ENCODE measurements at places on chromosomes 2 and 18.

- DNase-seq = no peak
These were observed 231.9 kb downstream of the DYSF start for GRCh38 chr2:71685073-71685848.

GRCh38 chr18:10304853-10305252 lies 149.6 kb upstream of the APCDD1 start:
- no peak for DNase-seq

DNA sequence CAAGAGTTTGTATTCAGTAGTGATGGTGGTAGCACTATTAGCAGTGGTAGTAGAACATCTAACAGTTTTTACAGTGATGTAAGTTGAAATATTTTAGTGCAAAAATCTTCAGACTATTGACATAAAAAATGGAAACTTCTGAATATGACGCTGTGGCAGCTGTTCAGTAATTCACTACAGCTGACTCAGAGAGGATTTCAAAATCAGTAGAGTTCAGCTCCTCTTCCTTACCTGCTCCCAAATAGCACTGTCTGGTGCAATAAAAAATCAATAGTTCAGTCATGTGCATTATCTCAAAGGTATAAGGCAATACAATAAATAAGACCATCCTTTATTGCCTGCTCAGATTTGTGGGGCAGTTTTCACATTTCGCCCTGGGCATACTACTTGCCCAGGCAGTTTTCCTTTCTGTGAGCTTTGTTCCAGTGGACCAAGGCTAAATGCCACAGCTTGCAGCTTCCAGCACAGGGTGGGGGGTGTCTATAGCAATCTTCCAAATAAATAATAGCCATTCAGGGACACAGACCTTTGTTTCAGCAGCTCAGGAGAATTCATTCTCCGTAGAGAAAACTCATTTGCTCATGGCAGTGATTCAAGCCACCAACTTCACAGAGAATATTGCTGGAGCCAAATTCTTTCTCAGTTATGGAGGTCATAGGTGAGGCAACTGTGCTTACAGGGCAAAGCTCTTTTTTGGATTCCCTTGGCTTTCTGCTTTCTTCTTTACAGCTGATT lies 33.9 kb upstream of the GORASP2 start:
- no peak for DNase-seq

- no peak for DNase-seq
These were observed 14.8 kb upstream of the ZAP70 start for GRCh38 chr2:97698530-97698929.

- DNase-seq = no peak
These were observed 58.9 kb upstream of the BZW1 start for GRCh38 chr2:200752835-200753234.

GRCh38 chr18:39424261-39424660 lies 1858.7 kb upstream of the CELF4 start:
- no peak for DNase-seq

DNA sequence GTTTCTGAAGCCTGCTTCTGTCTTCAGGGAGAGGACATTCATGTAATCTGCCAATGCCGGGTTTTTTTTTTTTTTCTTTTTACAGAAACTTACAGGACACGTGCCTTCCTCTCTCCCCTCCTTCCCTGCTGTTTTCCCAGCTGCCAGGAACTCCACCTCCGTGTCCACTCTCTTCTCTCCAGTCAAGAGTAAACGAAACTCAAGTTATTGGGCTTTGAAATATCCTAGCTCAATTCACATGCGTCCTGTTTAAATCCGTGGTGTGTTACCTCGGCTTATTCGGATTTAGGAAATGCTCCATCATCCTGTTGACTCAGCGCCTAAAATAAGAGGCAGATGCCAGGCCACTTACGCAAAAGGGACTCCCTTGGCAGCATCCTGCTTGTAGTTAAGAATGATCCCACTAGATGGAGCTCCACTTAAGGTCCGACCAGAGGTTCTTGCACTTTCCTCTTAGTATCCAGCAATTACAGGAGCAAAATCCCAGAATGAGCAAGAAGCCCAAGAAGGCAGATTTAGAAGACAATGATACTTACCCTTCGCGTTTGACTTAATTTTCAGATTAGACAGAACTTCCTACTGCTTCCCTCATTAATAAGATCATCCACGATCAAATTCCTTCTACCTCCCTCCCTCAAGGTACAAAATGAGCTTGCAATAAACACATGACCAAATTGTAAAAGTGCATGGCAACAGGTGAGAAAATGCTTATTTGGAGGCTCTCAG lies 97.2 kb upstream of the ZCCHC2 start:
- no peak for DNase-seq

- DNase-seq = no peak
These were observed 217.5 kb downstream of the GPD2 start for GRCh38 chr2:156653675-156654074.

DNA sequence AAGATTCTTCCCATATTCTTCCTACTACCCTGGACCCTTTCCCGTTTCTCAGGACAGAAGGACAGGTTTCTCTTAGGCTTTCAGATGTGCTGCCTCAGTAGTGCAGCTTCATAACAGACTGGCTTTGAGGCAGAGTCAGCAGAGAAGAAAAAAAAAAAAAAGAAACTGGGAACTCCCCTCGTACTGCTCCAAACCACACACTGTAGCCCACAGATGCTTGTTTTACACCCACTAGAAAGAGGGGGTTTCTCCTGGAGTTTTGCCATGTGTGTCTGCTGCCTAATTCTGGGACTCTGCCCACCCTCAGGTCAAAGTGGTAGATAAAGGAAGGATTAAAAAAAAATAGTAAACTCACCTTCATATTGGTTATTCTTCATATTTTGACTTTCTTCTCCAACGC lies 95.9 kb downstream of the NCOA1 start:
- peak; percentile 15 for DNase-seq

DNA sequence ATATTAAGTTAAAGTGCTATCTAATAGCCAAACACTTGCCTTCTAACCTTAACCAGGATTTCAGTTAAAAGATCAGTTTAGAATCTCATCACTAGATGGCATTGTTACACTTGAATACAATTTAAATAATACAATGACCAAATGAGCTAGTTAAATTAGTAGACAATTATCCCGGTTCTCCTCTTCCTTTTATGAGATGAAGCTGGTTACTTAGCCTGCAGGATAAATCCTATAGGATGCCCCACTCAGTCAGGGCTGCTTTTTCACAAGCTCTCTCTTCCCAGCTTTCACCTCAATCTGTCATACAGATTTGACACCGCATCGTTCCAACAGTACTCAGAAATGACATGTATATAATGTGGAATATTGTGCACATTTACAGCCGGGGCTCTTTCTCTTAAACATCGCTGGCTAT lies 678.8 kb downstream of the KCNJ3 start:
- no peak for DNase-seq

GRCh38 chr2:231887756-231888155 lies 38.4 kb downstream of the NPPC start:
- DNase-seq = no peak

DNA sequence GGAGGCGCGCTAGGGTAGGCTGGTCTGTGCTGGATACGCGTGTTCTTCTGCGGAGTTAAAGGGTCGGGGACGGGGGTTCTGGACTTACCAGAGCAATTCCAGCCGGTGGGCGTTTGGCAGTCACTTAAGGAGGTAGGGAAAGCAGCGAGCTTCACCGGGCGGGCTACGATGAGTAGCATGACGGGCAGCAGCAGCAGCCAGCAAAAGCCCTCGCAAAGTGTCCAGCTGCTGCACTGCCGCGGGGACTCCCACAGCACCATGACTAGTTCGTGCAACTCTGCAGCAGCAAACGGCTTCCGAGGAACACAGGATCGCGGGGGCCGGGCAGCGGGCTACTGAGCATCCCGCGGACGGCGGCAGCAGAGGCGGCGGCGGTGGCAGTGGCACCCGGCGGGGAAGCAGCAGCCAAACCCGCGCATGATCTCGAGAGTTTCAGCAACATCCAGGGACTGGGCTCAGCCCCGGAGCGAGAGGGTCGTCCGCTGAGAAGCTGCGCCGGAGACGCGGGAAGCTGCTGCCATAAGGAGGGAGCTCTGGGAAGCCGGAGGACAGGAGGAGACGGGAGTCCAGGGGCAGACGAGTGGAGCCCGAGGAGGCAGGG lies 368 bp downstream of the TMEFF2 start:
- DNase-seq = no peak

GRCh38 chr2:148607566-148607965 lies 37.0 kb upstream of the EPC2 start:
- DNase-seq = no peak

- DNase-seq = no peak
These were observed 198.6 kb downstream of the FAM210A start for GRCh38 chr18:13527730-13528129.

- no peak for DNase-seq
These were observed 140.3 kb upstream of the FOSL2 start for GRCh38 chr2:28252311-28252710.

- DNase-seq = no peak
These were observed 36.6 kb downstream of the ODC1 start for GRCh38 chr2:10411557-10411956.

DNA sequence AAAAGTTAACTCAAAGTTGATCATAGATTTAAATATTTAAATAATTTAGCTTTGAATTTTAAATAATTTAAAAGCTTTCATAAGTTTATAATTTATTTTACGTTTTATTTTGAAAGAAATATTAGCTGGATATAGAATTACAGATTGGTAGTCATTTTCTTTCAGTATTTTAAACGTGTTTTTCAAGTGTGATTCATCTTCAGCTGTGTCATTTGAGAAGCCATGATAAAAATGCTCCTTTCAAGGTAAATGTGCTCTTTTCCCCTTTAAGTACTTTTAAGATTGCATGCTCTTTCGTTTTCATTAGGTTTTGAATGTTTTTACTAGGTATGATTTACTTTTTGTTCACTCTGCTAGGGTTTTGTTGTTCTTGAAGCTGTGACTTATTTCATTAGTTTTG lies 116.8 kb upstream of the FIGN start:
- DNase-seq = no peak

GRCh38 chr2:137208431-137208891 lies 443.1 kb downstream of the THSD7B start:
- no peak for DNase-seq

DNA sequence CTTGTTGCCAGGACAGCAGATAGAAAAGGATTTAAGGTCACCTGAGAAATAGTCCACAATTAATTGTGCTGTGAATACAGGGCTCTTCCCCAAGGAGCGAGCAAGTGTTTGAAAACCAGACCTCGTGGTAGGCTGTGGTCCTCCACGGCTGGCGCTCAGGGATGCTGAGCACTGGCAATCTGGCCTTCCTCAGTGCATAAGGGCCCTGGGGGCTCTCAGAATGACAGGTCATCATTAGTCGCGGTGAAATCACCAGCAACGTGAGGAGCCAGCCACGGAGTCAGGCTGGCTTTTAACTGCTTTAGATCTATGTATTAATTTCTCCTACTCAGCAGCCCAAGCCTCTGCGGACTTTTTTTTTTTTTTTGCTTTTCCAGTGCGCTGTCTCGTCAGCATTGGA lies 148.5 kb downstream of the FHOD3 start:
- no peak for DNase-seq

GRCh38 chr18:22962004-22962403 lies 28.9 kb downstream of the RBBP8 start:
- DNase-seq = no peak

DNA sequence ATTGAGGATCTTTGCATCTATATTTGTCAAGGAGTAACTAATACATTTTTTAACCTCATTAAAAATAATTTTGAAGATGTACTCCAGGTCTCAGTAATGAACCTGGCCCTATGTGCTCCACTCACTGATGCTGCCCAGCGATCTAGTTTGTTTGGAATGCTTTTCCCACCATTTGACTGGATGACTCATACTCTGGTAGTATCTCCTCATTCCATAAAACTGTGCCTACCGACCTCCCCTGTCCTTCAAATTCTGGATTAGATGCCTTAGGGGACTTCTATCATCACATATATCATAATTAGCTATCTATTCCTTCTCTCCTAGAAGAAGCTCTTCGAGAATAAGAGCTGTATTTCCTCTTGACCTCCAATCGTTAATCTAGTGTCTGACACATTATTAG lies 83.8 kb downstream of the FAM117B start:
- no peak for DNase-seq

DNA sequence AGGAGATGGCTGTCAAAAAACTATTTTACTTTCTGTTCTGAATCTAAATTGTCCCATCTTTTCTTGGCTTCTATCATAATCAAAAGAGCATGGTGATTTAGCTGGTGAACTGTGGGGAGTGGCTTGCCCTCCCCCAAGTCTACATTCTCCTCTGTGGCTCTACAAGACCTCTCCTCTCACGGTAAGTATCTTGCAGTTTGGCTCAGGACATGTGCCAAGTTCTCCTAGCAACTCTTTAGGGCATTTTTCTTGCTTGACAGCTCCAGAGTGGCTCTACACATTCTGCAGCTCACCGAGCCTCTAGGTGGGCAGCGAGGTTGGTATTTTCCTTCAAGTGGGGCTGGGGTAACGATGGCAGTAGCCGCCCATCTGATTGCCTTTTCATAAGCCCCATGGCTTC lies 29.1 kb downstream of the SLC4A5 start:
- DNase-seq = no peak

GRCh38 chr2:186968277-186968676 lies 119.3 kb upstream of the ZSWIM2 start:
- no peak for DNase-seq

DNA sequence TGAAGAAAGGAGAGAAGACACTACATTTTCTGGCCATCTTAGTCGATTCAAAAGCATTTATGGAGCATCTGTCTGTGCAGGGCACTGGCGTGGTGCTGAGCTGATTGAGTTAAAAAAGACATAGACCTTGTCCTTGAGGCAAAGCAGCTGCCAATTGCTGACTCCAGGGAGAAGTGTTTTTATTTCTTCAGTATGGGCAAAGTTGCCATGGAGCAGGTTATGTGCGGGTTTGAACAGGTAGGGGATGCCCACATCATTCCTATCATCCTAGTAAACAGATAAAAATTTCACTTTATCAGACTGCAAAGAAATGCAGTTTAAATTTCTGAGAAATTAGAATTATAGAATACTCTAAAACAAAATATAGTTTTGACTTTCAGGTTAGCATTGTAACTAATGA lies 125.8 kb downstream of the NUP35 start:
- DNase-seq = no peak

- DNase-seq = no peak
These were observed 678.3 kb upstream of the NRXN1 start for GRCh38 chr2:51710222-51710621.

DNA sequence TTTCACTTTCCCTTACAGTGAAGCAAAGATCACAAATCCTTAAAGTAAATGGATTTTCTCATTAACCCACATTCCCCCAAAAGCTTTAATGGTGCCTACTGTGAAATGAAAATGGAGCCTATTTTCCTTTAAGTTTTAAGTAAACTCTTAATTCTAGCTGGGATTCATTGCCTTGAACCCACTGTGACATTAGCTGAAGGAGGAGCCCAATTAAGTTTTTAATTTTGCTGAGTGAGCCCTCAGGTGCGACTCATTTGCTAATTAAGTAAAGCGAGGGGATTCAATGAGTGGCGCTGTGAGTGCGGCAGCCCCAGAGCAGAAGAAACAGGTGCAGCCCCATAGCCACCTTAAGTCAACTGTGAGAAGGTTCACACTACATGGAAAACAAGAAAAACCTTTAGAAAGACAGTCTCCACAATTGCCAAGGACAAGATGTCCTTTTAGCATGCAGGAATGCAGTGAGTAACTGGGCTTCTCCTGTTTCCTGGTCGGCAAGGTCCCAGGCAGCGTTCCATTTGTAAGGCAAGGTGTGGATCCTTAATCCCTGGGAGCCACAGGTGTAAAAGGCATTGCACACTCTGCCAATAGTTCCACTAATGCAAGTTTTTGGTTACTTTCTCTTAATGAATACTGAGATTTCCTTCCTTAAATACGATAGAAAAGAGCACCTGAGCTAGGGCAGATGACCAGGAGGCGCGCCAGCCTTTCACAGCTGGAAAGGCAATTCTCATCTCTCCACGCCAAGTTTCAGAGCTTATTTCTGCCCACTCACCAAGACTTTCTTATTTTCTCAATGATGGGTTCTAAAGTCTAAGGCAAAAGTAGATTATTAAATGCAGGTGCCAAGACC lies 87.7 kb downstream of the TMEM18 start:
- no peak for DNase-seq

GRCh38 chr2:84768840-84769239 lies 112.0 kb downstream of the TRABD2A start:
- DNase-seq = no peak

Data from stimulated activated CD8-positive, alpha-beta memory T cell treated with anti-CD3 and anti-CD28 coated beads, Interleukin-4, amount 100 ng/mL, for 24 hours (primary cell).